Calu3 (cell line): ENCODE measurements at places on chromosomes 5 and 9. TPM values are rescaled to one million over a fixed set of nuclear protein-coding genes. Genes with fewer than 3 reads are reported as not detected.

Gene SPATA31A6
- not detected in 2 replicates for total RNA-seq

Gene NMUR2
- total RNA-seq = 93.2 and 178 TPM in 2 replicates

Gene ZFR
- 61.1 and 63.4 TPM in 2 replicates for total RNA-seq

Gene ADRB2
- total RNA-seq = 16.6 and 16.9 TPM in 2 replicates

Gene RACK1
- 1,679 and 1,946 TPM in 2 replicates for total RNA-seq

Gene QRFP
- total RNA-seq = not detected in 2 replicates

Gene C9
- not detected in 2 replicates for total RNA-seq

Gene ECM2
- not detected in 2 replicates for total RNA-seq

Gene PCDHGB7
- total RNA-seq = 9.8 and 13.6 TPM in 2 replicates

Gene SCAI
- total RNA-seq = 6.4 and 7.0 TPM in 2 replicates

DNA sequence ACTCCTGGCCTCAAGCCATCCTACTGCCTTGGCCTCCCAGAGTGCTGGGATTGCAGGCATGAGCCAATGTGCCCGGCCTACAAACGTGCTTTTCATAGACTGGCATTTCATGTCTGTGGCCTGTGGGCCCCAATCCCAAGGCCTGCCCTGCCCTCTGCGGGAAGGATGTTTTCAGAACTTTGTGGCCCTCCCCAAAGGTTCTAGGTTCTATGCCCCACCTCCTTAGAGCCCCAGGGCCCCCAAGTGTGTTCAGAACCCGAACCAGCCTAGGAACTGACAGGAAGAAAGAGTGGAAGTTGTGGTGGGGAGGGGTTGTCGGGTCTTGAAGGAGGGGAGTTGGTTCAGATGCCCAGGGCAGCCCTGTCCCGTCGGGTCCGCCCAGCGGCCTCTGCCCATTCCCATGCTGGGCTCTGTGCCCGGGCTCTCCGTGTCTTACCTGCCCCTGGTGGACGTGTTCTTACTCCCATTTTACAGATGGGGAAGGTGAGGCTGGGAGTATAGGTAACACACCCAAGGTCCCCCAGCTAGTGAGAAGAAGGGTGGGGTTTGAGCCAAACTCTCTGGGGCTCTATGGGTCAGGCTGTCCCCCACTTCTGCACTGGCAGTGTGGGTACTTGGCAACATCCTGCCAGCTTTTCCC lies 175.8 kb upstream of the IER5L start:
- DNase-seq = no peak
- no peaks in the 10 kb centered on the region for H3K4me1 ChIP-seq
- no peak overlapping the region for H3K27ac ChIP-seq
- H3K36me3 ChIP-seq = no peaks in the 10 kb centered on the region

GRCh38 chr9:124370896-124371582 lies 44.2 kb downstream of the PSMB7 start:
- no peaks in the 10 kb centered on the region for H3K27me3 ChIP-seq
- H3K4me3 ChIP-seq = no peak overlapping the region
- H3K4me1 ChIP-seq = peaks cover 46% of the 10 kb centered on the region
- H3K36me3 ChIP-seq = peaks cover 5% of the 10 kb centered on the region

- no peak overlapping the region for H3K4me3 ChIP-seq
- H3K36me3 ChIP-seq = no peaks in the 10 kb centered on the region
- no peaks in the 10 kb centered on the region for H3K27me3 ChIP-seq
- no peak for DNase-seq
Measured at GRCh38 chr5:35129276-35129675, 81.5 kb upstream of the AGXT2 start.

- DNase-seq = no peak
- no peaks in the 10 kb centered on the region for H3K36me3 ChIP-seq
- H3K27me3 ChIP-seq = peaks cover 79% of the 10 kb centered on the region
- no peak overlapping the region for H3K4me3 ChIP-seq
- no peak overlapping the region for H3K27ac ChIP-seq
Measured at GRCh38 chr5:6392561-6392960, 14.2 kb upstream of the MED10 start.

GRCh38 chr5:14834062-14834461 lies 37.5 kb downstream of the ANKH start:
- H3K27ac ChIP-seq = no peak overlapping the region
- DNase-seq = no peak
- H3K4me3 ChIP-seq = no peak overlapping the region
- H3K4me1 ChIP-seq = peaks cover 11% of the 10 kb centered on the region
- H3K27me3 ChIP-seq = no peaks in the 10 kb centered on the region

DNA sequence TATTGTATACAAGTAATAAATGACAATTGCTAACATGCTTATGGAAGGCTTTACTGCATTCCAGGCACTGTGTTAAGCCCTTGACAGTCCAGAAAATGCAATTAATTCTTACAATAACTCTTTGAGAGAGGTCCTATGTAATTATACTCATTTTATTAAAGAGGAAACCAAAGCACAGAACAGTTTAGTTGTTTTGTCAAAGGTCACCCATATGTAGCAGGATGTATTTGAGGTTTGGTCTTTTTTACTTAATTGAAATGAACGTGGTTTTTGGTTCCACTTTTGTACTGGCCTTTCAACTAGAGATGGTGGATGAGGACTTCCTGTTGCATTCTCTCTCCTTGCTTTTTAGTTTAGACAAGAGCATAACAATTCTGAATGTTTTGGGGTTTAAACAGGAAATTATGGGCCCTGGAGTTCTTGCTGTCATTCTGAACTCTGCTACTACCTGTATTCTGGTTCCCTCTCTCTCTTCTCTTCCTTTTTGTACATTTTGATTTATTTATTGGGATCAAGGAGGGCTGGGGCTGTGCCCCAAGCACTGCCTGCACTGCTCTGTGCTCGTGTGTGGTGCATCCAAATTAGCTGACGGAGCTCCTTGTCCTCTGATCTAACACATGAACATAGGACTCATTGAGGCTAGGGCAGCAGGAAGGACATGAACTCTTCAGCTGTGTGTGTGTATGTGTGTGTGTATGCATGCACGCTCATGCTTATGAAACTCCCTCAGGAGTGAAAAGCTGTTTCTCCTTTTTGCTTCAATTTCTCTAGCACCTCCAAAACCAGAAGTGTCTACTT lies 47.4 kb downstream of the SLC28A3 start:
- no peak for DNase-seq
- H3K4me1 ChIP-seq = no peaks in the 10 kb centered on the region
- H3K4me3 ChIP-seq = no peak overlapping the region
- peaks cover 6% of the 10 kb centered on the region for H3K36me3 ChIP-seq
- no peak overlapping the region for H3K27ac ChIP-seq

GRCh38 chr9:131483319-131484050 lies 19.2 kb upstream of the POMT1 start:
- H3K36me3 ChIP-seq = peaks cover 31% of the 10 kb centered on the region
- H3K4me3 ChIP-seq = no peak overlapping the region
- no peak overlapping the region for H3K27ac ChIP-seq
- no peaks in the 10 kb centered on the region for H3K4me1 ChIP-seq
- no peaks in the 10 kb centered on the region for H3K27me3 ChIP-seq
- no peak for DNase-seq

- no peaks in the 10 kb centered on the region for H3K36me3 ChIP-seq
- no peak overlapping the region for H3K27ac ChIP-seq
- no peak overlapping the region for H3K4me3 ChIP-seq
- peaks cover 8% of the 10 kb centered on the region for H3K4me1 ChIP-seq
Measured at GRCh38 chr5:102788788-102789187, 33.7 kb downstream of the PAM start.

DNA sequence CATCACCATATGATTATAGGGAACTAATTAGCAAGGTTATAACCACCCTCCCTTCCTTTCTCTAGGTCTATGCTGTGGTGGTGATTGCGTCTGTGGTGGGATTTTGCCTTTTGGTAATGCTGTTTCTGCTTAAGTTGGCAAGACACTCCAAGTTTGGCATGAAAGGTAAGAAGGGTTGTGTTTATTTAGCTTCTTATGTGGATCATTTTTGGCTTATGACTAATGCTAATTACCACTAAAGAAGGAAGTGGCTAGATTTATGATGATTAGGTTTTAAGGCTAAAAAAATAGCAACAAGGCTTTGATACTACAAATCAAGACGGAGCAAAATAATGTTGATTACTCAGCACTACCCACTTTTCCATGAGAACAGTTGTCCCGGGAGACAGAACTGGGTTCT lies 82.4 kb downstream of the NTRK2 start:
- H3K4me3 ChIP-seq = no peak overlapping the region
- H3K36me3 ChIP-seq = no peaks in the 10 kb centered on the region
- no peak for DNase-seq
- no peak overlapping the region for H3K27ac ChIP-seq
- no peaks in the 10 kb centered on the region for H3K27me3 ChIP-seq

GRCh38 chr5:1007681-1008450 lies 736 bp upstream of the NKD2 start:
- H3K4me3 ChIP-seq = peak overlapping the region; percentile 38
- peaks cover 87% of the 10 kb centered on the region for H3K27me3 ChIP-seq
- peak overlapping the region; percentile 30 for H3K27ac ChIP-seq
- DNase-seq = no peak

DNA sequence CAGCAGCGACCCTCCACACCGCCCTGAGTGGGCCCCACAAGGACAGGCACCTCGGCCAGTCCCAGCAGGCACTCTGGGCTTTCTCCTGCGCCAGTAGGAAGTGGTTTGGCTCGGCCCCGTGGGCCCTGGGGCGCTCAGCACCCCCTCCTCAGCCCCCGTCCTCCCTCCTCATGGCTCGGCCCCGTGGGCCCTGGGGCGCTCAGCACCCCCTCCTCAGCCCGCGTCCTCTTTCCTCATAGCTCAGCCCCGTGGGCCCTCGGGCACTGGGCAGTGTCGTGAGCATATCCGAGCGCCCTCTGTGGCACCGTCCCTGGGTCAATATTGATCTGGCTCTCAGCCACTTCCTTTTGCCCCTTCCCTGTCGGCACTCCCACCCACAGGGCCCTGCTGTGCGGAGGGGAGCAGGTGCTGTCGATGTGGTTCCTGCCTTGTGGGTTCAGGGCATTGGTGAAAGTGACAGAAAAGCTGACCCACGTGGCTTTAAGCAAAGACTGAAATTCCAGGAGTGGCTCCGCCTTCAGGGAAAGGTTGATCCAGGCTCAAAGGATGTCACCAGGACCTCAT lies 5.5 kb upstream of the SCGB3A1 start:
- H3K27ac ChIP-seq = no peak overlapping the region
- no peak for DNase-seq
- peaks cover 16% of the 10 kb centered on the region for H3K4me1 ChIP-seq
- H3K36me3 ChIP-seq = no peaks in the 10 kb centered on the region
- H3K4me3 ChIP-seq = no peak overlapping the region
- peaks cover 78% of the 10 kb centered on the region for H3K27me3 ChIP-seq

GRCh38 chr9:129174724-129175514 lies 3.1 kb downstream of the IER5L start:
- H3K27ac ChIP-seq = peak overlapping the region; percentile 37
- peaks cover 16% of the 10 kb centered on the region for H3K4me1 ChIP-seq
- H3K36me3 ChIP-seq = peaks cover 60% of the 10 kb centered on the region
- H3K27me3 ChIP-seq = no peaks in the 10 kb centered on the region
- peak overlapping the region; percentile 94 for H3K4me3 ChIP-seq
- peak; percentile 57 for DNase-seq

DNA sequence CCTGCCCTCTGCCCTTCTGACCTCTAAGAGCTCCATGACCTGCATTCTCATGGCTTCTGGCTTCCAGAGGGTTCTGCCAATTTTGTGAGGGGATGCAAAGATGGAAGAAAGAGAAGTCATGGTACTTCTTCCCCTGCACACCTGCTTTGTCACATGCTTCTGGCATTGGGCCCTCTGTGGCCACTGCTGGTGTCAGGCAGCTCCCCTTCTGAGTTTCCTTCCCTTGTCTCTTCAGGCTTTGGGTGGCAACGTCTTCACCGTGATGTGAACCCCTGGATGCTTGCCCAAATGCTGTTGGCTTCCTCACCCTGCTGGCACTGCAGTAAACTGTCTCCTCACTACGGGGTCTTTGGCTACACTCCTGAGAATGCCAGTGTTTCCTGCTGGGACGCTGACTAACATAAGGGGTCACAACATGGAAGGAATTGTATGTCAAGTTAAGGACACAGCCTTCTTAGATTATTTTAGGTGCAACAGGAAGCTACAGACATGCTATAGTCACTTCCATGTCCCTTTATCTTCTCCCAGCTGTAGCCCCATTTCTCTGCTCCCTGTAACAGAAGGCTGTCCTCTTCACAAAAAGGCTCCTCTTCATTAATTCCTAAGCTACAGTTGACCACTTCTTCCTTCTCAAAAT lies 8.9 kb upstream of the CLINT1 start:
- H3K36me3 ChIP-seq = peaks cover 10% of the 10 kb centered on the region
- no peaks in the 10 kb centered on the region for H3K27me3 ChIP-seq
- DNase-seq = no peak
- peaks cover 32% of the 10 kb centered on the region for H3K4me1 ChIP-seq

DNA sequence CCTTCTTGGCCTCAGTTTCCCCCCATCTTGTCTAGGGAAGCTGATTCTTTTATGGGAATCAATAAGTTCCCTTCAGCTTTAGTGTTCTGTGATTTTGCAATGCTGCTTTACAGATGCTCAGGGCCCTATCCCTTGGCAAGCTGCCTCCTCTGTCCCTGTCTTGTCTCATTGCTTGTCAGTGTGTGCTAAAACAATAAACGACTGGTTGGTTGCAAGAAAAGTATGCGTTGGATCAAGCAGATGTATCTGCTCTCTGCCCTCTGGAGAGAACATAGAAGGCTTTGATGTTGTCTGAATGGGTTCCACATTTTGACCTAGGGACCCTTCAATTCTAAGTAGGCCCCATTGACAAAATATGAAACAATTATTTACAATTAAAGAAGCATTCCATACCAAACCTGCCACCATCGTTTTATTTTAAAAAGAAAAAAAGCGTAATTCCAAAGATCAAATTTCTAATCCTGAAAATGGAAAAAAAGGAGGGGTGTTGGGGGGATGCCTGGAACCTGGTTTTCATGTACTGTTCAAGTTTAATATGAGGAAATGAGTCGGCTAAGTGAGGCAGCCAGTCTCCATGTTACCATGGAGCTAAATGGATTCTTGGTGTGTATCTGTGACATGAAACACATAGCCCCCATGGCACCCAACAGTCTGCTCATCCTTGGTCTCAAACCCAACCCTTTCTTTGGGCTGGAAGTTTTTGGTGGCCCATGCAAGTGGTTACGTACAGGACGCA lies 31.2 kb upstream of the TARS1 start:
- no peaks in the 10 kb centered on the region for H3K4me1 ChIP-seq
- no peak overlapping the region for H3K27ac ChIP-seq
- H3K36me3 ChIP-seq = no peaks in the 10 kb centered on the region
- H3K4me3 ChIP-seq = no peak overlapping the region

- H3K4me1 ChIP-seq = no peaks in the 10 kb centered on the region
- H3K27me3 ChIP-seq = peaks cover 20% of the 10 kb centered on the region
- peak within 1 kb of the TSS; percentile 77 for H3K4me3 ChIP-seq
- peaks cover 16% of the 10 kb centered on the region for H3K36me3 ChIP-seq
Measured at GRCh38 chr9:77648234-77649108, at the start of gene GNA14. TSS of gene GNA14 (minus strand) at chr9:77648322. CDS start at chr9:77647793, 529 bp downstream.

DNA sequence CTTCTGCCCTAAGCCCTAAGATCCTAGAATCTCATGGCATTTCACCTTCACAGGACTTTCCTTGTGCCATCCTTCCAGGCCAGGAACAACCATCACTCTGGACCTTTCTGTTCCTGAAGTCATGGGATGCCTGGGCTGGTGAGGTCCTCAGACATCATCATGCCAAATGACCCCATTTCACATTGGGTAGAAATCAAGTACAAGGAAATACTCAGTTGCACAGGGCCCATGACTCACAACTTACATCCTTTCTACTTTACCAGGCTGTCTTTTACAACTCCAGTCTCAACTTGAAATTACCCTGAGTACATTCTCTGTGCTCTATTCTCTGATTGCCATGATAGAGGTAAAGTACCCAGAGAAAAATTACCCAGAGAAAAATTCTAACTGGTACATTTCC lies 167.1 kb downstream of the PIK3R1 start:
- DNase-seq = peak; percentile 14
- no peak overlapping the region for H3K4me3 ChIP-seq
- no peak overlapping the region for H3K27ac ChIP-seq
- H3K36me3 ChIP-seq = no peaks in the 10 kb centered on the region
- no peaks in the 10 kb centered on the region for H3K27me3 ChIP-seq
- H3K4me1 ChIP-seq = peaks cover 33% of the 10 kb centered on the region
